ENCODE measurements at places on chromosomes 3 and 15. TPM values are rescaled to one million over a fixed set of nuclear protein-coding genes. Genes with fewer than 3 reads are reported as not detected.

DNA sequence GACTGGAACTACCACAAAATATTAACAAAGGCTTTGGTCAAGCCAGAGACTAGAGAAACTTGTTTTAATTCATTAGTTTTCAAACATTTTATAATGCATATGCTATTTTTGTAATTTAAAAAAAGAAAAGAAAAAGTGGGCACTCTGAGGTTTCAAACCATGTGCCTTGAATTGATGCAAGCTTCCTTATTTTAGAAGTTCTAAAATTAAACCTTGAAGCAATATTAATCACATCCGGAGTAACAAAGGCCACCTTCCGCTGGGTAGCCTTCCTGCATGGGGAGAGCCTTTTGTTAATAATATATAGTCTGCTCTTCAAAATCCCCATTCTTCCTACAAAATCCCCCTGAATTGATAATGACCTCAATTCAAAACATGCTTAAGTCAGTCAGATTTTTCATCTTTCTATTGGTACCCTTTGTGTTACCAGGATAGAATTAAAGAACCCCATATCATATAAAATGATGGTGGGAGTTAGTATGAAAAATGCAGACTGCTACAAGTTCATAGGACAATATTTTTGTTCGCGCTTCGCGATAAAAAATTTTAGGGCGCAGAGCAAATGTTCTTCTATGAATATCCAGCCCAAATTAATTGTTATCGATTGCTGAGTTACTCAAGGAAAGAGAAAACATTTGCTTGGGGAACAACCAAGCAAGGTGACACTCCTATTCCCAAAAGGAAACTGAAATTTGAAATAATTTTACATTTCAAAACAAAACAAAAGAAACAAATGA is 30.6 kb downstream of the LDHAL6B start:
- no peak for DNase-seq

GRCh38 chr3:31354373-31354772 is 178.4 kb upstream of the STT3B start:
- no peak for DNase-seq

GRCh38 chr3:140243575-140243974 is 308.6 kb downstream of the CLSTN2 start:
- no peak for DNase-seq

GRCh38 chr3:157125101-157125500 is 34.8 kb downstream of the CCNL1 start:
- no peak for DNase-seq

DNA sequence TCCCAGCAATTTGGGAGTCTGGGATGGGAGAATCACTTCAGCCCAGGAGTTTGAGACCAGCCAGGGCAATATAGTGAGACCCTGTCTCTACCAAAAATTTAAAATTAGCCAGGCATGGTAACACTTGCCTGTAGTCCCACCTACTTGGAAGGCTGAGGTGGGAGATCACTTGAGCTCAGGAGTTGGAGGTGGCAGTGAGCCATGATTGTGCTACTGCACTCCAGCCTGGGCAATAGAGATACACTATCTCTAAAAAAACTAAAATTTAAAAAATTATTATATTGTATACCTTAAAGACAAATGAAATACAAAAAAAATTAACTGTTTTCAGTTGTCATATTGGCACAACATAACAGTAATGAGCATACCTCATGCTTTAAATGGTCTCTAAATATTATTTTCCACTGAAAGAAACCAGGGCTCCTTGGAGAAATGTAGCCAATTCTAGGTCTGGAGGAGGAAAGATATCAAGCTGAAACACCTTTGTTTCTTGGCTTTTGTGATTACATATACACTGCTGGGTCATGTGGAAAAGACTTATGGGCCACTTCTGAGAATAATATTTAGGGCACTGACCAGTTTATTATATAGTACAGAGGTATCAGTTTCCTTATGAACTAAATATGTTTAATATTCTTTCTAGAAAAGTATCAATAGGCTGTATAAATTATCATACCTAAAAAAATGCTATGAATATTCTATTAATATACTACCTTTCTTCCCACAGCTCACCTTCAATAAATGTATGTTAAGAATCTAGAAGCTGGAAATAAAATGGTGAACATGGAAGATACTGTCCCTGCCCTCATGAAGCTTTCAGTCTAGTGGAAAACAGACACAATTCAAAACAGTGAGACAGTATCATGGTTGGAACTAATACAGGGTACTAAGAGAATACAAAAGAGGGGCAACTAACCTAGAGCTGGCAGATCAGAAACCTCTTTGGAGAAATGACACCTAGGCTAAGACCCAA is 119.5 kb downstream of the TMCC1 start:
- no peak for DNase-seq

GRCh38 chr3:194582196-194582905 is 50.9 kb downstream of the TMEM44 start:
- DNase-seq: no peak

DNA sequence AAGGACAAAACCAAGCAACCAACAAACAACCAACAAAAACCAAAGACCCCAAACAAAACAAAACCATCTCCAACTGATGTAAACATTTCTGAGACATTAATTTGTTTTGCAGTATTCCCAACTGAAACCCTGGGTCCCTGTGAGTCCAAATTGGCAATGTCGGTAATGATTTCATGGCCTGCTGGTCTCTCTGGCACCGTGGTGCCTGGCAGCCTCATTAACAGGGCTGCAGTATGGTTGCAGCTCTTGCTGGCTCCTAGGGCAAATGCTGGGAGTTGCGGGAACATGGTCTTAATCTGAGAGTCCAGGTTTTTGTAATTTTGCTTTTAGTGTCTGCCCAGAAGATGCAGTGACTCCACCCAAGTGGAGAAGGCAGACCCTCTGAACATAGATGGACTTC is 128.3 kb downstream of the SV2B start:
- no peak for DNase-seq

GRCh38 chr15:41337631-41338522 is 5.2 kb downstream of the NUSAP1 start:
- no peak for DNase-seq

- DNase-seq: no peak
Measured at GRCh38 chr3:100429187-100429716, 27.9 kb downstream of the LNP1 start.

GRCh38 chr15:34789326-34789725 is 6.0 kb downstream of the ACTC1 start:
- DNase-seq: no peak

DNA sequence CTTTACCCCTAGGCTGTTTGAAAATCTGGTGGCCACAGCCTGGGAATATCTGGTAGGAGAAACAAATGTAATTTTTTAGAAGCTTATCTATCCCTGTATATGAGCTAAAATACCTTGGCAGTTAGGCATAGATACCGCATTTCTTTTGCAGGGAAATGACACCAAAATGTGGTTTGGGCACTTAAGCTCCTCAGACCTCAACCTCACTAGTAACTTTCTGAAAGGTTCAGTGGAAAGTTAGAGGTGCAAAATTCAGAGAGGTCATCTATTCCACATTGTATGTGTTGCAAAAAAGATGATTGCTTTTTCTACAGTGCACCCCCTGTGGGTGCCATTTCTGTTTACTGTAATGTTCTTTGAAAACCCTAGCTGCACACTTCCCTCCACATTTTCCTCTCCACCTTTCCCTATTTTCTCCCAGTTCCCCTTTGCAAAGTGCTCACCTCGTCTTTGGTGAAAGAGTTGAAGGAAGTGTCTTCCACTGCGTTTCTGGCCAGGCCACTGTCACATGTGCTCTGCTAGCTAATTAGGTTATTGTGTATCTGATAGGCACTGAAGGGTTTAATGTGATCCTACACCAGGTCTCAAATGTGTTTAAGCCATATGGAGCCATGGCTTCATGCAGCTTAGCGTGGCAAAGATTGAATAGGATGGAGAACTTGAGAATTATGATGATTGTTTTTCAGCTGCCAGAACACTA is 1.3 kb downstream of the SACM1L start:
- DNase-seq: no peak

The IGDCC3 gene
- 0.18 TPM for total RNA-seq

The GOLGA8J gene
- total RNA-seq: 0.44 TPM

The VGLL3 gene
- 0.15 TPM for total RNA-seq

The ALAS1 gene
- total RNA-seq: 89.4 TPM

The SLC28A1 gene
- total RNA-seq: not detected

The TRH gene
- total RNA-seq: not detected

The KNG1 gene
- 0.23 TPM for total RNA-seq

The UBA7 gene
- 12.5 TPM for total RNA-seq

The ISLR gene
- total RNA-seq: 0.28 TPM

The PPP1R14D gene
- 0.64 TPM for total RNA-seq

The CAPN3 gene
- total RNA-seq: 0.31 TPM

The CMTM8 gene
- total RNA-seq: 9.8 TPM

The FAM227B gene
- 1.2 TPM for total RNA-seq
